ENCODE measurements at places on chromosomes 3 and 15.

- DNase-seq, result no peak
Observed at GRCh38 chr3:197244751-197245150, 53.7 kb downstream of the DLG1 start.

DNA sequence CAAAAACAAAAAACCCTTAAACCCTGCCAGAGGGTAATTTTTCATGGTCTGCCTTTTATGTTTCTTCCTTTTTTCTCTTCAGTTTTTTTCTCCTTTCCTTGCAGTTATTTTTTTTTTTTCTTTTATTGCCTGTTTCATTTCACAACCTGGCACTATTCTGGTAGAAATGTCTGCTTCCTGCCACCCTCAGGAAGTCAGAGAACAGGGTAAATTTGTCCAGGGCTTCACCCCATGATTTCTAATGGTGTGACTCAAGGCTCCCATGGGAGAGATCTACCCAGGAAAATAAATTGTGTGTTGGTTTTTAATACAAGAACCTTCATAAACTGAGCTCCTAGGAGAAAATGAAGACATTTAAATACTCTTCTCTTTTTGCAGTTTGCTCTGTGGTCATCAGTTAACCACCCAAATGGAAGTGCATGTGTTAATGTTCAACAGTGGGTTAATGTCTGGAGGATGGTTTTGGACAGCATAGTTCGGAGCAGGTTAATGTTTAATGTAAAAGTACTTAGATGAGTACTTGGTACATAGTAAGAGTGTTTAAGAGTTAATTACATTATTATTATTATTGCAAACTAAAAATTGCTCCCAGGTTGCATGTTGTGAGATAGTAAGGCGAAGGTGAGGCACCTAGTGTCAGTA lies 45.9 kb downstream of the CGNL1 start:
- no peak for DNase-seq

- DNase-seq, result peak; percentile 65
Observed at GRCh38 chr15:74901612-74902063, 5.0 kb downstream of the FAM219B start.

DNA sequence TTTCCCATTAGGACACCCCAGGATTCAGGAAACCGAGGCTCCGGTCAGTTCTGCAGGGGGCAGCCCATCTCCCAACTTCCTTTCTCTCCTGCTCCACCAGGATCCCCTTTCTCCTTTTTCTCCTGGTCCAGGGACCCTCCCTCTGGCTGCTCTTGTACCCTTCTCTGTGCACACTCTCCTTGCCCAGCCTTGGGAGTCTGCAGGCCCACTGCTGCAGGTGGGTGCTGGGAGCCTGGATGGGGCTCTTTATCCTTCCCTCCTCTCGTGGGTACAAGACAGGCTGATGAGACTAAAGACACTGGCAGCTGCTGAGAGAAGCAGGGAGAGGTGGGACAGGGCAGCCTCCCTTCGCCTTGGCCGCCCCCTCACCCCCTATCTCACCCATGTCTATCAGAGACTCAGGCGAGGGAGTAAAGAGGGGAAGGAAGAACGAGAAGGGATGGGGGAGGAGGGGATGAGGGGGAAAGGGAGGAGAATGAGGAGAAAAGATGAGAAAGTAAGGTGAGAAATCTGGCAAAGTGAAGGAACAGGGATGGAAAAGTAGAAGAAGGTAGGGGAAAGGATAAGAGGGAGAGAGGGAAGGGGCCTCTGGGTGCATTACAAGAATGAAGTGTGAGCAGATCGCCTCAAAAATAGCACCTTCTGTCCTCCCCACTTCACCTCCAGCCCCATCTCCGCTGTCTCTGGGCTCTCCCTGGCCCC lies 45.2 kb downstream of the ITGA11 start:
- DNase-seq, result no peak

DNA sequence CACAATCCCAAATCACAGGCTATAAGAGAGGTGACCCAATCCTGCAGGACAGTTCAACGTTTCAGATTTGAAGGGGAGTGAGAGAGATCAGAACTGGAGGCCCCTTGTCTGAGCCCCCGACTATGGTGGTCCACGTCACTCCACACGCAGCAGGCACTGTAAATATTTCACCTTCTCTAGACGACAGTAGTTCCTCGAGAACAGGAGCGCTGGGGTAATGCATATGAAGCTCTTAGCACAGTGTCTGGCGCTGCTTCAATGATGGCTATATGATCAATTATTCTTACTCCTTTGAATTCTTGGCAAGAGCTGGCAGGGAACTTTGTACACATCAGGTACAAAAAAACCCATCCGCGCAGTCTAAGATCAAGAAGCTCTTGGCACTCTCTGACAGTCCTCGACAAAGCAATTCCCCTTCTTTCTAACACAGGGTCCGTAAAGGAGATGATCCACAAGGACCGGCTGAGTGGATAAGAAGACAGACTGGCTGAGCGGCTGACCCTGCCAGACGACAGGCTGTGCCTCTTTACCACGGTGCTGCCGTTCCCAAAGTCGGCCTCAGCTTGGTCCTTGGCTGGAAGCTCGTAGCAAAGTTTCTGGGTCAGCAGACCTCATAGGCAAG lies 522 bp upstream of the NRROS start:
- no peak for DNase-seq

DNA sequence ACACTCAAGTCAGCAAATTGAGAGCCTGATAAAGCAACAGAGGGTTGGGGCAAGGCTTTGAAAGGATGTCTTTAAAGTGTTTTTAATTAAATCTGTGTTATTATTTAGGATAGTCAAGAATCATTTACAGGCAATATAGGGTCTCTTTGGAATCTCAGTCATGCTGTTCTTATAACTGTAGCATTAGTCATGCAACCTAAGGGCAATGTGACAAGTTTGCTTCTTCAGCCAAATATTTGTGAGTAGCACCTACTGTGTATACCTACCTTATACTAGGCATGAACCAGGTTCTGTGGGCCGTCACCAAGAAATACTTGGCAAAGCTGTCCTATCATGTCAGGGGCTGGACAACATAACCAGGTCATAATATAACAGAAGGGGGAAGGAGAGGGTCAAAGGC lies 184.6 kb upstream of the TRIM42 start:
- no peak for DNase-seq
